ENCODE measurements at places on chromosomes 4 and X.

- no peak for DNase-seq
Observed at GRCh38 chrX:64182208-64182607, 23.3 kb downstream of the AMER1 start.

DNA sequence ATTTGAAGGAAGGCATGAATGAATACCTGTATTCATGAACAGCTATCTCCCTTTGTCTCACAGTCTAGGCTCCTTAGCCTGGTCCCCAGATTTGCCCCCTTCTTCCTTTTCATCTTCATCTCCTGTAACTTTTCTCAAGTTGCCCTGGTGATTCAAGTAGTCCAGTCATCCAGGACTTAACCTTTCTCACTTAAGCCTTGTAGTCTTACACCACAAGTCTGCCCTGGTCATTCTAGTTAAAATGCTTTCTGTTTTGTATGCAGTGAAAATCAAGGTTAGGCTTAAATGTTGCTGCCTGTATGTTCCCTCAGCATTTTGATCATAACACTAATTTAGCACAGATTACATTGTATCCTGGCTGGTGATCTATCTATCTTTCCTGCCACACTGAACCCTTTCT is 58.5 kb upstream of the SLC7A11 start:
- DNase-seq, result no peak

GRCh38 chr4:168859888-168860694 is 150.0 kb downstream of the CBR4 start:
- DNase-seq, result no peak

DNA sequence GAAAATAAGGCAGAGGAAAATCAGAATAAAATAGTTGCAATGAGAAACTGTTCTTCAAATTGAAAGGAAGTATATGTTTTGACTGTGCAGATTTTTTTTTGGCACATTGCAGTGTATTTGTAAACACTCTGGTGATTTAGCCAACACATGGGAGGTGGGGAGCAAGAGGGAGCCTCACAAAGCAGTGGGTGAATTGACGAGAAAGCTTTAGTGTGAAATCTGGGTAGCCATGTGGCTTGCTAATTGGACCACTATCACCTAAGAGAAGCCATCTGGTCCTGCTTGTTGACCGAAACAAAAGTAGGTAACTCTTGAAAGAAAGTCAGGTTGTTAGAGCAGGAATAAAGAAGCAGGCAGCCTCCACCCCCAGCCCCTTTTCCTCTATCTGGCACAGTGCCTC is 10.4 kb downstream of the CLCN5 start:
- DNase-seq, result no peak

DNA sequence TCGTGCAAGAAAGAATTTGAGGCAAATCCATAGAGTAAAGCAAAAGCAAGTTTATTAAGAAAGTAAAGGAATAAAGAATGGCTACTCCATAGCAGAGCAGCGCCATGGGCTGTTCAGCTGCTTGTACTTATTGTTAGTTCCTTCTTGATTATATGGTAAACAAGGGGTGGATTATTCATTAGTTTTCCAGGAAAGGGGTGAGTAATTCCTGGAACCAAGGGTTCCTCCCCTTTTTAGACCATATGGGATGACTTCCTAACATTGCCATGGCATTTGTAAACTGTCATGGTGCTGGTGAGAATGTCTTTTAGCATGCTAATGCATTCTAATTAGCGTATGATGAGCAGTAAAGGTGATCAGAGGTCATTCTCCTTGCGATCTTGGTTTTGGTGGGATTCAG is 23.5 kb upstream of the CEP135 start:
- no peak for DNase-seq

GRCh38 chrX:125398959-125399440 is 79.3 kb downstream of the TEX13C start:
- no peak for DNase-seq

DNA sequence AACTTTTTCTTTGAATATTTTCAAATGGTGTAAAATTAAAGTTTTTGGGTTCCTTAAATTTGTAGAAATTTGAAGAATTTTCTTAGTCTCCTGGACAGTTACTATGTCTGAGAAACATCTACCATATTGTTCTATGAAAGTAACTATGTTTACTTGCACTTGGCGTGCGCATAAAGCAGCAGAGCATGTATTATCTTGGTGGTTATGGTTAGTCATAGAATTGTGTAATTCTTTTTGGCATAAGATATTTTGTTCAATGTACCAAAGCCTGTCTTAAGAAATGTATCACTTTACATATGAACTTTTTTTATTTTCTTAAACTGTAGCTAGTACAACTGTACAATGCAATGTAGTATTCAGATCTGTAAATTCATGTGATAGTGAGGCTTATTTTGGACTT is 49.2 kb downstream of the CDS1 start:
- DNase-seq, result peak; percentile 79

DNA sequence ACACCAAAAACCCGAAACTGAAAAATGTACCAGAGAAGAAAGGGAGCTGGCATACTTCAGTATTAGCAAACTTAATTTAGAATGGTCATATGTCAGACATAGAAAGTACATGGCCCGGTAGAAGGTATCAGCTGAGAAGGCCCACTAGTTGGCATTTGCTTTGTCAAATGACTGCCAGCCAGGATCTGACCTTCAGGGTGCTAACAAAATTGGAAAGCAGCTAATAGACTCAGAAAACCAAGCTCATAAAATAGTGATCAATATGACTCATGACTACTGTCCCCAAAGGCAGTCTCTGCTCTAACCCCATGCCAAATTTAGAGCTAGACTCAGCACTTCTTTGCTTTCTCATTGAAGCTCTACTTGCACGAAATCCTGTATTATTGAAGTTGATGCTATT is 342.7 kb downstream of the PDGFC start:
- DNase-seq, result no peak

- DNase-seq, result no peak
Observed at GRCh38 chr4:3044870-3045819, 29.2 kb downstream of the HTT-AS start.

- no peak for DNase-seq
Observed at GRCh38 chrX:9597361-9598035, 132.6 kb downstream of the TBL1X start.

- DNase-seq, result no peak
Observed at GRCh38 chr4:125497861-125498260, 183.1 kb downstream of the FAT4 start.

GRCh38 chrX:103783196-103783595 is 6.6 kb downstream of the PLP1 start:
- DNase-seq, result no peak

GRCh38 chr4:155304375-155304774 is 72.4 kb downstream of the MAP9 start:
- no peak for DNase-seq

GRCh38 chr4:8295471-8295870 is 25.9 kb downstream of the HTRA3 start:
- no peak for DNase-seq

DNA sequence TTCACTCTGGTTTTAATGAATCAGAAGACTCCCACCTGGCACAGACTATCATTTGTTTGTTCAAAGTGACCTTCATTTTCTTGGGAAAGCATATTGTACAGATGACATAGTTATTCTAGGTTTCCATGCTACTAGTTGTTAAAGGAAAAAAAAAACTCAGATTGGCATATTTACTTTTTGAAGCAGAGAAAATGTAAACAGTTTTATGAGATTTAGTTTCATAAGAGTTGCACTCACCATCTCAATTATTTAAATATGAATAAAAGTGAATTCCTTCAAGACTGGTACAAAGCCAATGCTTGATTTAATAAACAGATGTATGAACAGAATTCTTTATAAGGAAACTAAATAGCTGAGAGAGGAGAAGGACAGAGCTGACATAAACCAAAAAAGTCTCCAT is 280.3 kb upstream of the UGT8 start:
- peak; percentile 45 for DNase-seq

- DNase-seq, result peak; percentile 70
Observed at GRCh38 chr4:27100713-27101112, 240.1 kb downstream of the STIM2 start.

DNA sequence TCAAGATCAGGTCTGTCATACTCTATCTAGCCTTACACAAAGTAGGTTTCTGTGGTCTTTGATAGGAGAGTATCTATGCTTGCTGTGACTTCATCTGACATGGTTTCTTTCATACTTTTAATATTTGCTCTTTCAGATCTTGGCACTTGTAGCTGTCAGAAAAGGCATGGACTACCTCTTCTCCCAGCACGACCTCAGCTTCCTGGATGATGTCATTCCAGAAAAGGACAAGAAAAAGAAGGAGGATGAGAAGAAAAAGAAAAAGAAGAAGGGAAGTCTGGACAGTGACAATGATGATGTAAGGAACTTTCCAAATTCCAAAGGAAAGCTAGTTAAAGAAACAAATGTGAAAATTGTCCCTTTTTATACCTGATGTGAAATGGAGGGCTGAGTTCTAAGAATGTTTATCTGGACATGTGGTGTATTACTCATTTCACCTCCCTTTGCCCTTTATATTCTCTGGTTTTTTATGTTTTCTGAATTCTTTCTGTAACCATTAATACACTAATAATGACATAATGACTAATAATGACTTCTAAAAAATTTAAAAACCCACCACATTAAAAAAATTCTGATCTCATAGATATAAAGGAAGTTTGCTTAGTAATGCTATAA is 221.2 kb downstream of the SLC4A4 start:
- peak; percentile 85 for DNase-seq

GRCh38 chrX:68708503-68709290 is 61.2 kb downstream of the STARD8 start:
- no peak for DNase-seq

GRCh38 chrX:119690921-119691716 is 1.8 kb downstream of the SEPTIN6 start:
- no peak for DNase-seq

GRCh38 chr4:83221897-83222441 is 62.6 kb downstream of the COQ2 start:
- DNase-seq, result no peak

DNA sequence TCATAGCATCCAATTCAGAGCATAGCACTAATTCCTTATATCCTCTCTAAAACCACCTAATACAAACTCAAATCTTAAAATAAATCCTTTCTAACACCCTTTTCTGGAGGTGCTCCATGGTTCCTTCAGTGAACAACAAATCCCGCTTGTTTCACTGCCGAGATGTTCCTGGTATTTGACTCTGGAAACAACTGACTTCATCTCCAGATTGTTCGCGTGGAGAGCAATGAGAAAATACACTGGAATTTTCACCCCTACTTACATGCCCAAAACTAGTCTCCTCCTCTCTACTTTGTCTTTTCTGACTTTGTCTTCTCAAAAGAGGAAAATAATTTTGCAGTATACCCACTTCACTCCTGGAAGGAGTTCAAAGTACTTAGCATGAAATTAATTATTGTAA is 129.0 kb downstream of the PLS3 start:
- DNase-seq, result no peak

DNA sequence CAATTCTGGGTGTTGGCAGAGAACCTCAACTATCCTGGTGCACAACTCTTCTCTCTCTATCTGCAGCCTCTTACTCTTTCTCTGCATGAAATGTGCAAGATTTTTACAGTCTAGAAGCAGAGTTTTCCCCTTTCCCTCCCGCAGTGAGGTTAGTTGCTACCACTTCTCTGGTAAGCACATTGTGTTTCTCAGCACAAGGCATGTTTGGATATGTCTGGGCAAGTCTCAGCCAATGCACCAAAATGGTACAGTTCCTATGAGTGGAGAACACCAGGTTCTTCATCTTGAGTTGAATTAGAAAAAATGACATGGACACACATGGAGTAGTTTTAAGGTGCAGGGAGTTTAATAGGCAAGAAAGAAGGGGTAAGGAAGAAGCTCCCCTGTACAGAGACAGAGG is 187.0 kb downstream of the CCNG2 start:
- no peak for DNase-seq

DNA sequence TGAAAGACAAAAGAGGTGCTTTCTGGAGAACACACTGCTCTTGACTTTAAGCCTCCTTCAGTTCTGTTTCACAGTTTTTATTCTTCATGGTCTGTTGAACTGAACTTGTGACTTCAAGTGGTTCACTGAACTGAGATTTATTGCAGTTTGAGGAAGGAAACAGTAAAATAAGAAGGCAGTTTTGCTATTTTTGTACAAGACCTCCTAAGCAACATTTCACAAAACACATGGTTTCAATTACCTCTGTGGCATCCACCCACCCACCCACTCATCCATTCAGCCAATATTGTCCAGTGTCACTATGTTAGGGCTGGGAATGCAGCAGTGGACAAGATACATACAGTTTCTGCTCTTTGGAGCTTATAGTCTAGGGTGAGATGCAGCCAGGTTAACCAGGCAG is 131.3 kb downstream of the IL1RAPL2 start:
- no peak for DNase-seq

DNA sequence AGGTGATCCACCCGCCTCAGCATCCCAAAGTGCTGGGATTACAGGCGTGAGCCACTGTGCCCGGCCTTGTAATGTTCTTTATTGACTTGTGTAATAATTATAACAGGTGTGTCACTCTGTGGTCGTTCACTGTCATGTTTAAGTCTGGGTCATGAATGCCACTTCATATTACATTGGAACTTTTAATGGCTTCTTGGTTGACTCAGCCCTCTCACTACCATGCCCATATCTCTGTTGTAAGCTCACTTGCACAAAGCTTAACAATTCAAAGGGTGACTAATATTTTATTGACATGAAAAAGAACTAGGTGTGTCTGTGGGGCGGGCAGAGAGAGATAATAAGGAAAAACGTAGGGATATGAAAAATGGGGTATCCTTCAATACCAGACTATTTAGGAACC is 639.7 kb upstream of the ACTRT1 start:
- peak; percentile 32 for DNase-seq

DNA sequence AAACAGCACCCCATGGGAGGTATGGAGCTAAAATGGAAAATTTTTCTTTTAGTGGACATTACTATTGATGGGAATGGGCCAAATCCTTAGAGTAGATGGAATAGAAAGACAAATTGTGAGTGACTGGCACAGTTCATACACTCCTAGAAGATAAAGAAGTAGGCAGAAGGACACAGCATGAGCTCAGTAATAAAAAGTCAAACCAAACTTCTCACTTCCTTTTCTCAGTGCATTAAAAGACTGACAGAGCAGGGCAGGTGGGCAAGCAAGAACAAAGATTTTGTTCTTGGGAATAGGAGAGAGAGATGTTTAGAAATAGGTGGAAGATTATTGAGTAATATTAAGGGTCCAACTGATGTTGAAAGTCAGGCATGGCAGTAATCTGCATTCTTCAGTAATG is 132.5 kb downstream of the ATP10D start:
- no peak for DNase-seq

GRCh38 chr4:74932010-74932409 is 906 bp upstream of the PARM1 start:
- no peak for DNase-seq

GRCh38 chr4:104502471-104502870 is 7.8 kb upstream of the CXXC4 start:
- no peak for DNase-seq

GRCh38 chr4:70426789-70427188 is 29.0 kb downstream of the OPRPN start:
- DNase-seq, result no peak

DNA sequence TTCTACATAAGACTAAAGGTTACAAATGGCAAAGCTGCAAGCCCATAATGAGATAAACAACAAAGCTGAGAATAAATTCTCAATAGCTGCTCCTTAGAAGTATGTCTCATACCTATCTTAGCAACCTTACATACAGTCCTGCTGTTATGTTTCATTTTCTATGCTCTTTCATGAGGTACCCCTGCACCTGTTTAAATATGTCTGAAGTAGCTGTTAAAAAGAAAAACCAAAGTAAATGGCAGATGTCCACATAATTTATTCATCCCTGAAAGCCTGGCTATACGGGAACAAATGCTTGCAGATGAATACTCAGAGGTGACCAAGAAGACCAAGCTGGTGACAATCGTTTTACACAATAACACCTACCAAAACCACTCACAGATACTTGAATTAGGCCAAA is 22.5 kb downstream of the PPA2 start:
- no peak for DNase-seq

Measured in PC-3 (cell line).